ENCODE measurements at places on chromosomes 1 and 21.

DNA sequence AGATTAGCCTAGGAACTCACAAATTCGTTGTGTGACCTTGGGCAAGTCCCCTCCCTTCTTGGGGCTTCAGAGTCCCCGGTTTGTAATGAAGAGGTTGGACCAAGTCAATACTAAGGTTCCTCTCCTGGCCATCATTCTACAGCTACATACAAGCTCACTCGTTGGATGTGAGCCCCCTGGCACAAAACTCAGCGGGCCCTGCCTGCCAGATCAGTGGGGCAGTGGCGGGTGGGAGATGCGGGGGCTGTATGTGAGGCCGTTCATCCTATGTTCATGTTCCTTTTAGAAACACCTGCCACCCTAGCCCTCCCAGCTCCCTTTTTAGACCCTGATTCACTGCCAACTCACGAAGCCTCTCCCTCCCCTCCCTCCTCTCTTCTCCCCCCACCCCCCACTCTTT, 2.1 kb downstream of the DLGAP3 start:
- no peak for DNase-seq

GRCh38 chr1:238466459-238466858, 575.7 kb upstream of the ZP4 start:
- no peak for DNase-seq

DNA sequence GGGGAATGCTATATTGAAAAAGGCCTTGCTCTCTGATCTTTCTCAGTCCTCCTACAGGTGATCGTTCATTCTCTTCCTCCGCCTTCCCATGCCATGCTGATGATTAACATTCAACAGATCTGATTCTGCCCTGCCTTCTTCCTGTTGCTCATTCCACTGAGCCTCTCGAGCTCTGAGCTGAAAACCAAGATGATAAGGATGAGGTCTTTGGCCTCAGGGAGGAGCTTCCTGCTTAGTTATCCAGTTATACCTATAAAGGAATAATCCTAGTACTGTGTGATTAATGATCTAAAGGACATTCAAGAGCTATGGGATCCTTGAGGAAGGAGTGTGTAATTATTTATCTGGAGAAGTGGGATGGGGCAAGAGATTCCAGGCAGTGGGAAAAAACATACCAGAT, 25.2 kb upstream of the MAP3K7CL start:
- DNase-seq = no peak

DNA sequence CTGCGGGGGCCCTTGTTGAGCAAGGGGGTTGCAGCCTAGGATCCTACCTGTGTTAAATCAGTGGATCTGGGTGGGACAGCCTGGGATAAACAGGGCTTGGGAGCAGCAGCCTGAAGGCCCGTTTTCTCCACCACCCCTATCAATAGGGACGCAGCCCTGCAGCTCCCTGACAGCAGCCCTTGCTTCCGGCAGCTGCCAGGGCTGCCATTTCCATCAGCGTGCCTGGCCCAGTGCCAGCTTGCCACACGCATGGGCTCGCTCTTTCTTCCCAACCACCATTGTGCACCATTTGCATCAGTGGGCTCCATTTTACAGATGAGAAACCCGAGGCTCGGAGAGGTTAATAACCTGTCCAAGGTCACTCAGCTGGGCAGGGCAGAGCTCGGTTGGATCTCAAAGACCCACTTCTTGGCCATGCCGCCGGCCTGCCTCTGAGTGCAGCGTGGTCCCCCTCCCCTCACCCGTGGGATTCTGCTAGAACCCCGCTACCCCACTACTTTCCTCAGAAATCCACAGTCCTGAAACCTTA, 3.8 kb downstream of the WNT4 start:
- DNase-seq = no peak

- DNase-seq = no peak
These were observed 109.0 kb downstream of the TMEM53 start for GRCh38 chr1:44565259-44565750.

GRCh38 chr1:44785029-44785380, 3.0 kb downstream of the BEST4 start:
- DNase-seq = no peak

- DNase-seq = no peak
These were observed 38.4 kb upstream of the CCSAP start for GRCh38 chr1:229381234-229381633.

- no peak for DNase-seq
These were observed 17.9 kb downstream of the VWA5B1 start for GRCh38 chr1:20308569-20308968.

Data from CD4-positive, alpha-beta T cell treated with Interleukin-15 for 1 hour (primary cell).